ENCODE measurements at places on chromosomes 11 and 22.

GRCh38 chr11:119369132-119369925 lies 12.2 kb downstream of the USP2 start:
- no peak for DNase-seq

- DNase-seq = no peak
Measured at GRCh38 chr11:124754710-124755109, 2.7 kb upstream of the VSIG2 start.

- DNase-seq = no peak
Measured at GRCh38 chr11:29361369-29361768, 655.5 kb downstream of the KCNA4 start.

DNA sequence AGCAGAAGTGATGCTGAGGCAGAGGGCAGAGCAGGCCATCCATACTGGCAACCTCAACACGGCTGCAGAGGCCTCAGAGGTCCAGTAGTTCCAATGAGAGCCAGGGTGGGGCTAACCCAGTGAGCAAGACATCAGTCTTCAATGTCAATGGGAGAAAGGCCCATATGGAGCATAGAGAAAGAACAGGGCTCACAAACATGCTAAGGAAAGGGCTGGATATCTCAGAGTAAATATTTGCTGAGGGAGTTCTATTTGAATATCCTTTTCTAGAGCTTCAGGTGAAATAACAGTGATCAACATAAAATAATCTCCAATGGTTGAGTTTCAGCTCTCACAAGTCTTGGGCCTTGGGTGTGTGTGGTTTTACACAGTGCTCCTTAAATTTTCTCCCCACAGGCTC lies 50.8 kb upstream of the CCDC90B start:
- DNase-seq = no peak

GRCh38 chr11:46537537-46538295 lies 56.1 kb downstream of the AMBRA1 start:
- peak; percentile 61 for DNase-seq

GRCh38 chr11:5364214-5364613 lies 12.9 kb downstream of the OR51B6 start:
- peak; percentile 87 for DNase-seq

GRCh38 chr11:109791337-109791736 lies 301.9 kb upstream of the ZC3H12C start:
- no peak for DNase-seq

DNA sequence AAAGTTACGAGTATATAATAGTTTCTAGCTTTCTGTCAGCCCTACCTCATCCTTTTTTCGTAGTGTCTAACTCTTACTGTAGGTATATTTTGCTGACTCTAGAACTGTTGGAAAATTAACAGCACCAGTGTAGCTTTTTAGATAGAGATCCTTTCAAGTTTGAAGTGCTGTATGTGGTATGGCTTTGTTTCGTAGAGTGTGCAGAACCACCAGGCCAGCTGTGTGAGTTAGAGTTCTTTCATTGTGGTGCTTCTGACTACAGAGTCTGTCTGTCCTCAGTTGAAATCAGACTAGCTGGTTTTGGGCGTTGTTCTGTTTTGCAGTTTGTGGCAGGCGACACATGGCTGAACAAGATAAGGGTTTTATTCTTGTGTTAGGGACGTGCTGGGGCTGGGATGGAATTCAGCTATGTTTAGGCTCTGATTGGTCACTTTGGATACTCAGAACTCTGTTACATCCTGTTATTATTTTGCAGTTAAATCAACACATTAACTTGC lies 3.2 kb downstream of the ARHGEF12 start:
- no peak for DNase-seq

- peak; percentile 75 for DNase-seq
Measured at GRCh38 chr11:12552692-12553091, 121.5 kb upstream of the TEAD1 start.

- no peak for DNase-seq
Measured at GRCh38 chr22:26804911-26805539, 147.6 kb downstream of the MIAT start.

- DNase-seq = no peak
Measured at GRCh38 chr11:134657631-134658030, 245.6 kb upstream of the B3GAT1 start.

DNA sequence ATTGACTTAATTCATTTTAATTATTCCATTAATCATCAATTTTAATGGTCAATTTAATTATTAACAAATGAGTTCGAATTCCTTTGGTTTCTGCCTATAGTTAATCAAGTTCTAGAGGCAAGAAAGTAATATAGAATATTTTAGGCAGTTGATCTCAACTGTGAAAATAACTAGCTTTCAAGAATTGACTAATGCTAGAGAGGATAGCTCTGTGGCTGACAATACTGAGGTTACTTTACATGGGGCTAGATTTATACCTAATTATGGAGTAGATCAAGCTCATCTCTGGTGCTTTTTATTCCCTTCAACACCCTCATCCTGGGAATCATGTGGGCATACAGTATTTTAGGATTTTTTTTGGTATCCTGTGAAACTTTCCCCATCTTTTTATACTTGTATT lies 259.4 kb downstream of the GRM5 start:
- DNase-seq = no peak

DNA sequence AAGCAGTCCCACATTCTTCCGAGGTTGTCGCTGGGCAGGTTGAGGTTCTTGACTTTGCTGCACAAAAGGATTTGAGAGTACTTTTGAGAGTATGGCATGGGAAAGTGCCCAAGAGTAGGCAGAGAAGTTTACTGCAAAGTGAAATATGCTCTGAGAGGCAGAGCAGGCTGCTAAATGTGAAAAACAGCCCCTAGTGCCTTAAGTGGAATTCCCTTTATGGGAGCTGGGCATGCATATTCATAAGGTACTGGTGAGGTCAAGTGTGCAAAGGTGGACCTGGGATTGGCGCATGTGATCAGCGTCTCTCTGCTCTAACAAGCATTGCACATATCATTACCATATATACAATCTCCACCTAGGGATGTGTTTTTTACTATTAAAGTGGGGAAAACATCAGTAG lies 12.0 kb upstream of the APOL4 start:
- no peak for DNase-seq

DNA sequence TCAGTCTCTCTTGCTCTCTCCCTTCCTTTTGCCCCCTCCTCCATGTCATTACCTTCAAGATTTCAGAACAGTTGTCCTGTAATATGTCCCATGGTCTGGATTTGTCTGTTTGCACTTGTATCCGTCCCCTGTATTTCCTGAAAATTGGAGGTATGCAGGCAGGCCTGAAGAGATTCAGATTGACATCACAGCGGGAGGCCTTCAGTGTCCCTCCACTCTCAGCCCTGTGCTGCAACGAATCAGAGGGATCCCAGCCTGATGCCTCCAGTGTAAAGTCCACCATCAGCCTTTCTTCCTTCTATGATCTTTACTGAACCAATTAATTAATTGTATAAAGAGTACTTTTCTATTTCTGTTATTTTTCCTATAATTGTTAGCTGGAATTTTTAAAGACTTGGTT lies 57.3 kb downstream of the ELMOD1 start:
- no peak for DNase-seq

DNA sequence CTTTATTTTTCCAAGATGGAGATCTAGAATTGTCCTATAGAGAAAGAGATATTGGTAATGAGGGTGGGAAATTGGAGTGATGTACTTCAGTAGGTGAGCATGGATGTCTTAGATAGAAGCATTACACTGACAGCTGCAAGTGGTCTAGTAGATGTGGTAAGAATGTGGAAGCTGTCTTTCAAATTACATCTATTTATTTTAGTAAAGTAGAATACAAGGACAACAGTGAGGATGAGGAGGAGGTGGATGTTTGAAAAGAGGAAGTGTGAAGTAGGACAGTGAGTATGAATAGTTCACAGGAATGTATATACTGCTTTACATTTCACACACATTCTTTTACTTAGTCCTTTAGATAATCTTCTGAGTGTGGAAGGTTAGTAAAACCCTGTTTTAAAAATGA lies 64.2 kb downstream of the HIPK3 start:
- no peak for DNase-seq

- DNase-seq = no peak
Measured at GRCh38 chr11:130476200-130476921, 27.9 kb downstream of the ADAMTS15 start.

DNA sequence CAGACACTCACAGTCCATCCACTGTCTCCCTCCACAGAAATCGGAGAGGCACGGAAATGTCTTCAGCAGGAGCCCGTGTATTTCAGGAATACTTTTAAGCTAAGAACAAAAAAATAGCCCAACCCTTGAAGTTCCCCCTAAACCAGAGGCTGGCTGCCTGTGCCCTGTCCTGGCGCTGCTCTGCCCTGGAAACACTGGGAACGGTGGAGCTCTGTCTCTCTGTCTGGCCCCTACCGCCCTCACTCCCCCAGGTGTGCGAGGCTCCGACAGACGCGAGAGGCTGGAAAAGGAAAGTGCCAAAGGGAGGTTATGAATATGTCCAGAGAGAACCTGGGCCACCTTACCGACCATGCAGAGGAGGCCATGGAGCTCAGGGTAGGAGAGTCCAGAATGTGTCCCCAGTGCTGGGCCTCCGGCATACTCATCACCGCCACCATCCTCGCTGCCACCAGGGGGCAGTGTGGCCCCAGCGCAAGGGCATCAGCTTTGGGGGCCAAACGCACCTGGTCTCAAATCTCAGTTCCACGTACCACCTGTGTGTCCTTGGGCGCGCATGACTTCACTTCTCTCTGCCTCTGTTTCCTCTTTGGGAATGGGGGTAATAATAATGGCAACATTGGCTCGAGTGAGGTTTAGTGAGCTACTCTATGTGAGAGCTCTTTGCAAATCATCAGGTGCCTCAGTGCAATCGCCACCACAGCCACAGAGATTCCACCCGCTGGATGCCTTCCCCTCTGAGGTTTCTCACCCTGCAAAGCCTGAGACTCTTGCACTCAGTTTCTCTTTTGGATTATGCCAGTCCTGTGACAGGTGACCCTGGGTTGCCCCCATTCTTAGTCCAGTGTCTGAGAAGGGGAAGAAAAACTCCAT lies 10.4 kb upstream of the SLCO2B1 start:
- no peak for DNase-seq

DNA sequence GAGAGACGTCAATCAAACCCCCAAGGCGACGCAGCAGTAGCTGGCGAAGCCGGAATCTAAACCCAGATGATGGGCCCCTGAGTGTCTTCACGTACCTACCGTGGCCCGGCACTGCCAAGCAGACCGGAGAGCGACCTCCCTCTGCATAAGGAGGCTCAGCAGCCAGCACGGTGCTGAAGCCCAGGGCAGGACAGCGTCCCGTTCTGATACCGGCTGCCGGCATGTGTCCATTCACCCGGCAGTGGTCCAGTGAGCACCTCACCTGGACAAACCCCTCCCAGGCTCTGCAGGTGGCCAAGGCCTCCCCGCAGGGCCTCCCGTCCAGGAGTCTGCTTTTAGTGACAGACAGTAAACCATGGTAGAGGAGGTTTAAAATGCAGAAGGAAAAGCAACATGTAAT lies 142.0 kb downstream of the BRD1 start:
- no peak for DNase-seq

- no peak for DNase-seq
Measured at GRCh38 chr11:73249304-73249703, 22.8 kb upstream of the P2RY6 start.

- no peak for DNase-seq
Measured at GRCh38 chr22:30607939-30608338, 965 bp downstream of the TCN2 start.

- DNase-seq = no peak
Measured at GRCh38 chr11:59614277-59615119, 1.1 kb downstream of the OSBP start.

- no peak for DNase-seq
Measured at GRCh38 chr22:25219948-25220442, 556 bp downstream of the CRYBB2 start.

GRCh38 chr22:23357053-23357452 lies 176.7 kb downstream of the BCR start:
- no peak for DNase-seq

GRCh38 chr11:60741421-60741820 lies 15.2 kb upstream of the MS4A15 start:
- DNase-seq = no peak

DNA sequence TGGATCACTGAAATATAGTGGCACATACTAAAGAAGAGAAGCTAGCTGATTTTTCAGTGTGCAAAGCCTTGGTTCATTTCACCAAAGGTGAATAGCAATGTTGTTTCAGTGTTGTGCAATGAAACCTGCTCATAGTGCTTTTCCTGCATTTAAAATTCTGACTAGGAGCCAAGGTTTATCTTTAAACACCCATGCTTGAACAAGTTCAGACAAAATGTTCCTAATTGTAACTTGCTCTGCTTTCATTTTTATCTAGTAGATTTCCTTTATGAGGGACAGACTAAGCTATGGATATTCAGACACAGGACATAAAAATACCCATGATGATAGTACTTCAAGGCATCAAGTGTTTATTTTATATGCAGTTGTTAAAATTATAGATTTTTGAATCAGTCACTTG lies 47.7 kb downstream of the BBOX1 start:
- no peak for DNase-seq

DNA sequence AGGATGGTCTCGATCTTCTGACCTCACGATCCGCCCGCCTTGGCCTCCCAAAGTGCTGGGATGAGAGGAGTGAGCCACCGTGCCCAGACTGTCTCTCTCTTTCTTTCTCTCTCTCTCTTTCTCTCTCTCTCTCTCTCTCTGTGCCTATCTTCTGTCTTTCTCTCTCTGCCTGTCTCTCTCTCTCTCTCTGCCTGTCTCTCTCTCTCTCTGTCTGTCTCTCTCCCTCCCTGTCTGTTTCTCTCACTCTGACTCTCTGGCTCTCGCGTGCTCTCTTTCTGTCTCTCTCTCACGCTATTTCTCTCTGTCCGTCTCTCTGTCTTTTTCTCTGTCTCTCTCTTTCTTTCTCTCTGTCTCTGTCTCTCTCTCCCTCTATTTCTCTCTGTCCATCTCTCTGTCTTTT lies 3911.2 kb upstream of the OR11H1 start:
- peak; percentile 3 for DNase-seq

DNA sequence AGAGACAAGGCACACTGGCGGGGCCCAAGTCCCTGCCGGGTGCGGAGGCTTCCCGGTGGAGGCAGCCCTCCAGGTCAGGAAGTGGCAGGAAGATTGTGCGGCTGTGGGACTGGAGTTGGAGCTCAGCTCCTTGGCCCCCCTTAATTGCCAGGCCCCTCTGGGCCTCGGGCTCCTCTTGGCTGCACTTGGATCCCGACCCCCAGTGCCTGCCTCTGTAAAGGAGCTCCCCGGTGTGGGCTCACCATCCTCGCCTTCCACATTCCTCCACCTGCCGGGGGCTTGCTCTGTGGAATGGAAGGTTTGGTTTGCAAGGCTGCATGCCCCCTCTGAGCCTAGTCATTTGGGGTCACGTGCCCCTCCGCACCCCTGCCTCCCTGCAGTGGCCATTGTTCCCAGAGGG lies 38.1 kb upstream of the COMT start:
- DNase-seq = no peak

GRCh38 chr11:134350381-134350780 lies 18.6 kb downstream of the GLB1L2 start:
- no peak for DNase-seq

Measured in AG04450 (cell line).